Ascending aorta (tissue), 2 donors: ENCODE measurements at places on chromosomes 5 and 9.

DNA sequence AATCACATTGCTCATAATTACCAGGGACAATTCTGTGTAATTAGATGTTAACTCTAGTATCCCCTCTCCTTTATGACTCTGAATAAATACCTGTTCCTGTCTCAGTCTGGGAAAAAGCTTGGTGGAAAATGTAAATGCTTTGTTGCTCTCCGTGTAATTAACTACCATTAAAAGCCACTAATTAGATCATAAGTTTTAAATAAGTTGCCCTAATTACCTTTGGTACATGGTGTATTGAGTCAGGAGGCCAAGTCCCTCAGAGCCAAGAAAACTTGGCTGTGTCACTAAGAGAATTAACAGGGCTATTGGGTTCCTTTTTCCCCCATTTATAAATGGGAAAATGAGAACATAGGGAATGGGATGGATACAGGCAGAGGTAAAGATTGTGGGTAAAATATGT lies 617.6 kb downstream of the TLR4 start:
- DNase-seq, result no peak

DNA sequence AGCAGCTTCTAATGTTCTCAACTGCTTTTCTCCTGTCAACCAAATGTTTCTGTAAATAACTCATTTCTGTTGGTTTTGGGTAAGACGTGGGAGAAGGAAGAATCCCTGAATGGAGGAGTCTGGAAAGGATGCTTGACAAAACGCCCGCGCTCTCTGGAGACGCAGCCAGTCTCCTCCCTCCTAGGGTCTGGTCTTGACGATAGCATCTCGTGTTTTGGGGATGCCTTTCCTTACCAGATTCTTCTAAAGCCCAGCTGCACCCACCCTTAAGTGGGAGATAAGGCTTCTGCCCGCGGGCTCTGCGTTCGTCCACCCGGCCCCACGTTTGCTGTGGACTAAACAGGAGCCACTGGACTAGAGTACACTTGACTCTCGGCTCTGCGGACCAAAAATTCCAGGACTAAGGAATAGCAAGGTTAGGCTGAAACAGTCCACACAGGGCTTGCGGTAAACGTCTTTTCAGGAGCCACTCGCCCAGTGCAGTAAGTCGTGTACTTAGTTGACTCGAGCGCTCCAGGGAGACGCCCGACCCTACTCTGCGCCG lies 491 bp upstream of the CTSL start:
- DNase-seq, result no peak

DNA sequence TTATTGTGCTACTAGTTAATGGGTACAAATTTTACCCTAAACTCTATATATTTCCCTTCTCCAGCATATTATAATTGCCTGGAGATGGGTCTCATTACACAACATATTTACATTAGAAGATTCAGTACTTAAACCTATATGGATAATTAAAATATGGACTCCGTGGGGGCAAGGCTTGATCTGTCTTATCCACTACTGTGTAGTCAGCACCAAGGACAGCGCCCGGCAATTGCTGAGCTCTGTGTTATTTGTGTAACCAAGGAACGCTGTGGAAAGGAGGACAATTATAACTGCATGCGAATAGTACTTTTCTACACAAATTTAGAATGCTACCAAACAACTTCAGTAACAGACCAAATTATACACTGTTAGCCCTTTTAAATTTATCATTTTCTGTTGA lies 77.7 kb downstream of the DNAH5 start:
- no peak for DNase-seq

DNA sequence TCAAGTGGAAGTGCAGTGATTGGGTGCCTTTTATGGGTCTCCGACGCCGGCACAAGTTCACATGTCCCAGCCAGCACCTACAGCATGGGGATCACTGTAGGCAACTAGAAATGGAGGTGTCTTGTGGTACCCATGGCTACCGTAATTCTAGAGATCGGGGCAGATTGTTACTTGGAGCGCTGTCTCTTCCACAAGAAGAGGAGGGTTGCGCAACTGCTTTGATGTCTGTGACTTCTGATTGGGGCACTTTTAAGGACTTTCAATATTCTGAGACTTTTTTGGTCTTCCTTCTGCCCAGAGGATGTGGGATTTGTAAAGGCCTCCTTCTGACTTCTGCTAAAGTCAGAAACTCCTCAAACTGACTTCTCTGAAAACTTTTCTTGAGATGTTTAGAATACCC lies 41.9 kb downstream of the GLRX start:
- DNase-seq, result no peak

GRCh38 chr5:59140133-59140532 lies 557.3 kb downstream of the RAB3C start:
- DNase-seq, result no peak

DNA sequence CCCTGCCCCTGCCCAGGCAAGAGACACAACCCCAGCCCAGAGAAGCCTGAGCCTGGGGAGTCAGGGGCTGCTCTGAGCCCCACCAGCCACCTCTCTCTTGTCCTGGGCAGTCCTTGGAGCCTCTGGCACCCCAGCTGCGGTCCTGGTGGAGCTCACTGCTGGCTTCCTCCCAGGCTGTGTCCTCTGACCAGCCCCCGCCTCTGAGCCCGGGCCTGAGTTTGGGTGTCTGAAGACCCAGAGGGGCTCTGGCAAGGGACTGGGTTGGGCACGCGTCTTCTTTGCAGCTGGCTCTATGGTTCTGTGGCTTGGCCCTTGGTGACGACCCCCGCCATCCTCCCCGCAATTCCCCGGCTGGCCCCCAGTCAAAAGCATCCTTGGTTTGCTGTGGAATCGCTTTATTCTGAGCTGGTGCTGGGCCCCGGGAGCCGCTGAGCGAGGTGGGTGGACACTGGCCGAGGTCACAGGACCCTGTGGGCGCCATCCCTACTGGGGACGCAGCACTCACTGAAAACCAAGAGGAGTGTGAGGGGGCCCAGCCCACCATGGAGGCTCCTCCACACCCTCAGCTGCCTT lies 985 bp upstream of the LCN10 start:
- DNase-seq, result no peak
